NCI-H1694 treated with DMSO at 0.1 percent for 48 hours (cell line): ENCODE measurements at places on chromosomes 11 and 22.

GRCh38 chr11:108170184-108170583 is 48.8 kb downstream of the ACAT1 start:
- DNase-seq: no peak

DNA sequence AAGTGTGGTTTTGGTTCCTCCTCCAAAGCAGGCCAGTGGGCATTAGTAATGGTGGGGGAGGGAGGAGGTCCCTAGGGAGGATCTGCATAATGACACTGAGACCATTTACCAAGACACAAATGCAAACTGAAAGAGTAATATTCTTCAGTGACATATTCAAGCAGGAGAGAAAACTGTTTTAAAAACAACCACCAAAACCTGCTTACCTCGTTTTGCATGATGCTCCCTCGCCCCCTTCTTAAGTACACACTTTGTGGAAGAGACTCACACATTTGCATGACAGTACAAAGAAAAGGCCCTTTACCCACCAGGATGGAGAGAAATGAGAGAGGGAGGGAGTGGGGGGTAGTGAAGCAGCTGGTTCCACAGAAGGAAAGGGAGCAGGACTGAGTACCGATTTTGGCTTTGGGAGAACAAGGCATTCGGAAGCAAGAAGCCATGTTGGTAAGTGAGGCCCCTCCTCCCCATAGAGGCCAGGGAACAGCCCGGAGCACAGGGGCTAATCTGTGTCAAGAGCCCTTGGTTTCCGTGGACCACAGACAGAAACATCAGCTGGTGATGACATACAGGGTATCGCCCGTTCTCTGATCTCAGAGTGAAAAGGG is 13.0 kb upstream of the OPCML start:
- DNase-seq: no peak

DNA sequence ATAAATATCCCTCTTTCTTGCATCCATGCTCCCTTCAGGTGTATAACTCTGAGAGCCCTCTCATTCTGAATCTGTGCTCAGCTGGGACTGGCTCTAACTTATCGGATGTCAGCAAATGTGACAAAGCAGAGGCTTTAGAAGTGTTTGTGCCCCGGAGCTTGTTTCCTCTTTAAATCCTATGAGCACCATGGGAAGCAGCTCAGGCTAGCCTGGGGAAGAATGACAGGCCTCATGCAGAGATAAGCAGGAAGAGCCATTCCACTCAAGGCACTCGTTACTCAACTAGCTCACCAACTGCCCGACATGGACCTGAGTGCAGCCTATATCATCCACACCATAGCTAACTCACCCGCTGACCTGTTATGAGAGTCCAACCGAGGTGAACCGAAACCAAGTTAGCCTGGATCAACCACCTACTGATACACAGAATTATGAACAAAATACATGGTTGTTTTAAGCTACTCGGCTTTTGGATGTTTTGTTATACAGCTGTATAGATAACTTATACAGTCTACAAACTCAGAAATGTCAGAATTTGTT is 990.7 kb downstream of the NTM start:
- DNase-seq: no peak

- no peak for DNase-seq
Measured at GRCh38 chr11:37560346-37560745, 962.3 kb upstream of the RAG2 start.

- no peak for DNase-seq
Measured at GRCh38 chr11:122758974-122759373, 79.3 kb upstream of the CRTAM start.

DNA sequence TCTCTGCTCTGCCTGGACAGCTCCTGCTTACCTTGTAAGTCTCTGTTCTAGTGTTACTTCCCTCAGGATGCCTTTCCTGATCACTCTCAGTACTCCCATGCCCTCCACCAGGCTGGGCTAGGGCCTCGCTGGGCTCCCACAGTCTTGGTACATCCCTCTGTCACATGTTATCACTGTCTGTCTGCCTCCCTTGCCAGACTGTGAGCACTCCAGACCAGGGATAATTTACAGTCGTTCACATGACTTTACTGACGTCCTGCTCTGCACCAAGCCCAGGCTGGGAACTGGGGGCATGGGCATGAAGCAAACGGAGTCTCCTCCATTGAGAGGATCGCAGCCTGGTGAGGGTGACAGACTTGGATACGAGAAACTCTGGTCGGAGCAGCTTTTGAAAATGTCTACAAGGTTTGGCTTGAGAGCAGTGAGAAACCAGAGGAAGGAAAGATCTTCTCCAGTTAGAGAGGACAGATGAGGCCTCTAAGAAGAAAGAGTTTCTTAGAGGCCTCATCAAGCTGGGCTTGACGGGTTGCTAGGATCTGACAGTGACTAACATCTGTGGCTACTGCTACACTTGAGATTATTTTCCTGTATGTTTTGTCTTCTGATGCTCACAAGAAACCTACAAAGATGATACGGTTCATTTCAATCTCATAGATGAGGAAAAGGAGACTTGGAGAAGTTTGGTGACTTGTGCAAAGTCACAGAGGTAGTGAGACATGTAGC is 12.5 kb downstream of the USP35 start:
- DNase-seq: no peak

DNA sequence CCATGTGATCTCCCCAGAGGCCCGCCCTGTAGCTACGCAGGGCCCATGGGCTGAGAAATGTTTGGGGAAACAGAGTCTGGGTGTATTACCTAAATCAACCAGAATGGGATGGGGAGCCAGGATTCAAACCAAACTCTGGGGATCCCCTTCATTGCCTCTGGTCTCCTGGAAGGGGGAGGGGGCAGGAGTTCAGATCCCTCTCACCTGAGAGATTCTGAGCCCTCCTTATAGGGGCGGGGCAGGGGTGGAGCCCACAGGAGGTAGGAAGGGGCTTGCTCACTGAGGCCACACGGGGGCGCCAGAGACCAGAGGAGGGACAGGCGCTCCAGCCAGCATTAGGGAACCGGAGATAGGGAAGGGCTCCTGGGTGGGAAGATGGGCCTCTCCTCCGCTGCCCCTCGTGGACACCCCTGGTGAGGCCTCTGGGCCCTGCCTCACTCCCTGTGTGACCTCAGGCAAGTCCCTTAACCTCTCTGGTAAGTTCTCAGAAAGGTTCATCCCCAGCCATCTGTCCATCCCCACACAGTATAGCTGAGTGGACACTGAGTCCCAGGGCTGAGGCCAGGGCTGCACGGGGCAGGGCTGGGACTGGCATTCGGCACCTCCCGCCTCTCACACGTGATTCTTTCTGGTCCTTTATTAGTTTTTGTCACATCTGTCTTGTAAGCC is 2.7 kb upstream of the CDC42BPG start:
- DNase-seq: peak; percentile 70

- DNase-seq: peak; percentile 22
Measured at GRCh38 chr11:19746086-19746485, 33.4 kb downstream of the NAV2 start.

- DNase-seq: no peak
Measured at GRCh38 chr11:118212131-118212725, 12.6 kb downstream of the JAML start.

DNA sequence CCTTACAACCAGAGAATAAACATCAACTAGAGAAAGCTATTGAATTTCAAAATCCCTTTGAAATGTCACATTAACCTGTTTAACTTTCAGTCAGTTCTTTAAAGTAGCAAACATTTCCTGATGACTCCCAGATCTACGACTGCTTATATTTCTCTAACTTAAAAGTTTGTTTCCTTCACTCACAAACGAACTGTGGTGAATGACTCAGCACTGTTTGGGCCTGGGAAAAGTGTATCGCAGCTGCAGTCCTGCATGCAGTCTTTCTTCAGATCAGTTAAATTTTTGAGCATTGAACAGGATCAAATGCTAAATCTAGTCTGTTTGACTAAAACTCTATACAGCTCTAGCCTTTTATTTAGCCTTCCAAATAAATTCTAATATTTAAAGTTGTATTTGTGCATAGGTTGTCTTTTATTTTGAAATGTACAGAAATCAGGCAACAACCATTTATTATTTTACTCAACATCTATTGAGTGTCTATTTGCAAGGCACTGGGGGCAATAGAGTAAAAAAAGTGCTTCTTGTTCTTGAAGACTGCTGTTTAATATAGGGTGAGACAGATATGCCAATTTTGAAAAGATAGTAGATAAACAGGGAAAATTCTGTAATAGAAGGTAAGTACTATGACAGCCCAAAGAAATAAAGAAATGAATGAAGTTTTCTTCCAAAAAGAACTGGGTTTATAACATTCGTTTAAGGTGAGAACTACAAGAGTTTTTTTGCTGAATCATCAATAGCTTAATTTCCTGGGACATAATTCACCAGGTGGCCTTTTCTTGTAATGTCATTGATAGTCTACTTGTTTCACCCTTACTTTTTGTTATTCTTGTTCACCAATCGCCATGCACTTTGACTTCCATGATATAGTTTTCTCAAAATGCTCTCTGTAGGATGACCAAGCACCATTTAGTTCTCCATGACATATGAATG is 235.4 kb downstream of the METTL15 start:
- DNase-seq: no peak

- no peak for DNase-seq
Measured at GRCh38 chr11:73308961-73309919, 1.2 kb downstream of the ARHGEF17 start.

DNA sequence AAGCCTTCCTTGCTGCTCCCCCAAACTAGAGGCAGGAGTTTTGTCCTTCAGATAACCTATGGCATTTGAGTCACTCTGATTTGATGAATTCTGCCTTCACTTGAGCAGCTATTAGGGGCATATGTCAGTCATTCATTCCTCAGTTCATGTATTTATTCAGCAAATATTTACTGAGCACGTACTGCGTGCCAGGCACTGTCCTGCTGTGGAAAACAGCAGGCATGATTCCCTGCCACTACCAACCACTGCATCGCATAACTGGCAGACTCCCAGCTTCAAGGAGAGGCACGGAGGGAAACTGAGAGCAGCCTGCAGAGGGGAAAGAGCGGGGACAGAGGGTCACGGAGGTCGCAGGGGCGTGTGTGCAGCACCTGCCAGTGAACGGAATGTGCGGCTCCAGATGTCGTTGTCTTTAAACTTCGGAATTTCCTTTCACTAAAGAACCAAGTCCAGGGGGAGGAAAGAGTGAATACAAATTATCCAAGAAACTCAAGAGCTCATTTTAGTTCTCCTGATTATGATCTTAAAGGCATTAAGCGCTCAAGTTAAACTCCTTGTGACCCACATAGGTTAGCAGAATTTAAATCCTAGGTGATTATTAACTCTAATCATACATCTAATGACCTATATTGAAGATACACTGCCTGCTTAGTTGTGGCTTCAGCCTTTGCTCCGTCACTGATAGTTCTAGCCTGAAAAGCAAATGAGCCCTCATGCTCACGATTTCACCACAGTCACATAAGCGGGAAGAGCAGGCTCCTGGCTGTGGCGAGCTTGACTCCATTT is 12.6 kb downstream of the PPARA start:
- no peak for DNase-seq

DNA sequence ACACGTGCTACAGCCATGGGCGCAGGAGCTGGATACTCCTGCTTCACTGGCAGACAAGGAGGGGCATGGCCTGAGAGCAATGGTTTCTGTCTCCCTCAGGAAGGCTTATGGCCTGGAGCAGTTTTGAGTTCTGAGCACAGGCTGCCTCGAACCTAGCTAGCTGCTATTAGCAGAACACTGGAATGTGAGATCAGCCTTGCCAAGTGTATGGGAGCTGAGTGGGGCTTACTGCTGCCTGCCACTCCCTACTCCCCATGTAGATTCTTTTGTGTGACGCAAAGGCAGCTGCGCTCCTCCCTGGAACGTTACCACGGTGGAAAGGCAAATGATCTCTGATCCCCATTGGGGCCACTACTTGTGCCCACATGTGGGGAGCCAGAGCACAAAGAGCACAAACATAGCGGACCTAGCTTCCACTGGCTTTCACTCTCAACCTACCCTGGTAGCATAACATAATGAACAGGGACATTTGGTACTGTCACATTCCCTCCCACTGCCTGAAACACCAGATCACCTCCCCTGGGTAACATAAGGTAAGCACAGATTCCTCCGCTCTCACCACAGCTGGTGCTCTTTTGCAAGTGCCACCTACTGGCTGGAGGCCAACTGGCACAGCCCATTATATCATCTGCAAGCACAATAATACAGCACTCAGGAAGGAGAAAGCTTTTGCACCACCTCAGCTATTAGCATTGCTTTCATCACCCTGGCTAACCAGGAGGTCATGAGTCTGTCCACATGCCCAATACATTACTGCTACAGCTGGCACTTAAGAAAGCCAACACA is 84.6 kb upstream of the GUCY1A2 start:
- no peak for DNase-seq

DNA sequence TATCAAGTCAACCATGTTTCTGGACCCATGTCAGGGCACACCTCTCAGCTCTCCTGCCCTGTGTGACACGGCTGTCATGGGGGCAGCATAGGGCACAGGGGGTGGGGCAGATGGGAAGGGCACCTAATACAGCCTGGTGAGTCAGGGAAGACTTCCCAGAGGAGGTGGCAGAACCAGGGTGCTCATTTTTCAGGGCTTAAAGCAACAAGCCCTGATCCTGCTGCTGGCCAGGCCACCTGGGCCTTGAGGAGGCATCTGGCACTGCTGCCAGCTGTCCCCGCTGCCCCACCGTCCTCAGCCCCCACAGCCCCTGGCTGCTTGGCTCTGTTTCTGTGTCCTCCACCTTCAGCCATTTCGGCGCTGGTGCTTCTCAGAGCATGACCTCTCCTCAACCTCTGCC is 4.4 kb downstream of the MAP3K11 start:
- no peak for DNase-seq

GRCh38 chr22:47393191-47393590 is 630.7 kb downstream of the TBC1D22A start:
- no peak for DNase-seq

GRCh38 chr11:118082880-118083552 is 3.7 kb downstream of the SMIM35 start:
- DNase-seq: no peak

DNA sequence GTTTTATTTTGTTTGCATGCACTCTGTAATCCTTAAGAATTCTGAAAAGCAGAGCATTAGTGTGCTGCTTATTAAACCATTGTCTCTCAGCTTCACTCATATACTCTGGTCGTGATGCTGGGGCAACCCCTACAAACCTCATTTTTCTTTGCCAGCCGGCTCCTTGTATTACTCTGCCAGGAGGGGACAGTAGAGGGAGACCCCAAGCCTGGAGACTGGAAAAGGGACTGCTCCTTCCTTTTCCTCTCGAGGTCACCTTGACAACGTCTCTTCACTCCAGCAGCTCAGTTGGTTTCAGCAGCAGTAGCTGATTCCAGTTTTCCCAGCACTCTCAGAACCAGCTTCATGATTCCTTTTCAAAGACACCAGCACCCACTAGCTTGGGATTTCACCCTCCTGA is 2.8 kb upstream of the JHY start:
- no peak for DNase-seq

DNA sequence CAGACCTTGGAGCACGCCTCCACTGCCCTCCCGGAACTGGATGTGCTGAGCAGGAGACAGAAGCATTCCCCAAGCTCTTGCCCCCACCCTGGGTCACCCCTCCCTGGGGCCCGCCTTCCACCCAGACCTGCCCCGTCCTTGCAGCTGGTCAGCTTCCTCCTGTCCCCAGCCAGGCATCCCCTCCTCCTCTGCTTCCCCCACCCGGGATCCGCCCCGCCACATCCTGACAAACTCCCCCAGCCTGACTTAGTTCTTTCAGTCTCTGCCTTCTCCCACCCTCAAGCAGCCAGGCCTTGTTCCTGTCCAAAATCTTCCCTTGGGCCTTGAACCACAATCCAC is 1.1 kb upstream of the PLXNB2 start:
- no peak for DNase-seq
